CD8-positive, alpha-beta T cell (primary cell): ENCODE measurements at places on chromosomes 16 and 17.

DNA sequence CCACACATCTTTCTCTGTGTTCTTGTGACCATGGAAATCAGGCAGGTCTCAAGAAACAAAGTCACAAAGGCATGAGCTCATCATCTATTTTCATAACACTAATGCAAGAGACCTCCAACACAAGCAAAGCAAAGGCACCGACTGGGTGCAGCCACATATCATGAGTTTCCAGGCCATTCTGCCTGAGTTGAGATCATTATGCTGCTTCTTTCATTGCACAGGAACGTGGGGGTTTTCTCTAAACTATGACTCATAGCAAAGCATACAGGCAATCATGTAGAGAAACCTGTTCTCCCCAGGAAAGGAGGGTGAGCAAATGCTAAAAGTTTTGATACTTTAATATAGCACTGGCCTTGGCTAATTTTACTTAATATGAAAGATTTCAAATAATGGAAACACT lies 60.7 kb downstream of the GRIN2A start:
- no peak for DNase-seq

- DNase-seq = no peak
These were observed 162.7 kb upstream of the CIBAR2 start for GRCh38 chr16:85274924-85275323.

GRCh38 chr16:87491522-87492290 lies 1.1 kb downstream of the ZCCHC14 start:
- DNase-seq = peak; percentile 48

DNA sequence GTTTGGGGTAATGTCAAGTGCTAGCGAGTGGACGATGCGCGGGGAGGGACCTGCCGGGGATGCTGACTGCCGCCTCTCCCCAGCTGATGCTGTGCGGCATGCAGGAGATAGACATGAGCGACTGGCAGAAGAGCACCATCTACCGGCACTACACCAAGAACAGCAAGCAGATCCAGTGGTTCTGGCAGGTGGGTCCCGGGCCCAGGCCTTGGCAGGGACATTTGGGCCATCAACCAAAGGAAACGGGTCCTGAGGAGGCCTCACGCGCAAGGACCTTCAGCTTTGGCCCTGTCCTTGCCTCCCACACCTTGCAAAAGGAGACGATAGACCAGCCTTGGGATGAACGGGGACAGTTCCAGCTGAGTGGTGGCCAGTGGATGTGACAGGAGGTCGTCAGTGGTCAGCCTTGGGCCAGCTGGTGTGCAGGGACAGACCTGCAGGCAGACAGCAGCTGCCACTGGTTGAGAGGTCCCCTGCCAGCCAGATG lies 13.6 kb upstream of the CLEC18A start:
- no peak for DNase-seq

DNA sequence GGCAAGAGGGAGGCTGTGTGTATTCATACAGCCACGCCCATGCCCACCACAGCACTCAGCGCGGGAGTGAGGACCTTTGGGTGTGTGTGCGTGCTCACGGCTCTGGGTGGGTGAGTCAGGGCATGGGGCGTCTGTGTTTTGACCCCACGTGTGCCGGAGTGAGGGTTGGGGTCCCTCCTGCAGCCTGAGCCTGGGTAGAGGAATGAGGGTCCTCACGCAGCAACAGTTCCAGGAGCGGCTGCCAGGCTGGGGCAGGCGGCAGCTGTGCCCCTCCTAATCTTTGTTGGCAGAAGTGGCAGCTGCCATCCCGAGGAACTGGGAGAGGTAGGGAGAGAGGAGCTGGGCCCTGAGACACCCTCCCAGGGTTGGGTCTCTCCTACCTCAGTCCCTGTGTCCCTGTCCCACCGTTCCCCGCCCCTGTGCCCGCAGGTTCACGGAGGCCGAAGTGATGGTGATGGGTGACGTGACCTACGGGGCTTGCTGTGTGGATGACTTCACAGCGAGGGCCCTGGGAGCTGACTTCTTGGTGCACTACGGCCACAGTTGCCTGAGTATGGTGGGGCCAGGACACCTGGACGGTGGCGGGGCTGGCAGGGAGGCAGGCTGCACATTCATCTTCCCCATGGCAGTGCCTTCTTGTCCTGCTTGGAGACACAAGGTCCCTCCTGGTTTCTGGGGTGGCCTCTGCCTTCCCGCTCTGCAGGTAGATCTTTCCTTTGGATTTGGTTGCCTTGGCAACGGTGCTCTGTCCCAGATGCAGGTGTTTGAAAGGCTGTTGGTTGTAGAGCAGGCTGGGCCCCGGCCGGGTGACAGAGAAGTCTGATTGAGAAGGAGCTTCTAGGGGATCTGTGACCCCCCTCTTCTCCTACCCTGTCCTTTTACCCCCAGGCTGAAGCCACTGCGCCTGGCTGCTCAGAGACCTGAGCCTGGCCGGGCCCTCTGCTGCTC lies 5.9 kb downstream of the DPH1 start:
- DNase-seq = no peak
